ENCODE measurements at places on chromosomes 3 and 15.

GRCh38 chr3:120432150-120432860 is 18.5 kb downstream of the FSTL1 start:
- no peak for DNase-seq

DNA sequence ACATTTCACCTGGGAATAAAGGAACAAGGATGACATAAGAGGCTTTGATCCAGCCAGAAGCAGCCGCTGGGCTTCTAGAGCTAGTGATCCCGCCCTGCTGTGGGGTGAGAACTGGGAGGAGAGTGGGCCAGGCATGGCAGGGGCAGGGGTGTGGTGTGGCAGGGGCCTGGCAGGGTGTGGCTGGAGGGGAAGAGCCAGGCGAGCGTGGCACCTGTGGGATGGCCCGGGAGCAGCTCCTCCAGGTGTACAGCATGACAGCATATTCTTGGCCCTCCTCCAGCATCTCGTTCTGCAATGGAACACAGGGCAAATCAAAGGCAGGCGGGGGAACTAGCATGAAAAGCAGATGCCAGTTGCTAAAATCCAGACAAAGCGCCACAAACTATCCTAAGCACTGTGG is 35.5 kb downstream of the CYFIP1 start:
- no peak for DNase-seq

DNA sequence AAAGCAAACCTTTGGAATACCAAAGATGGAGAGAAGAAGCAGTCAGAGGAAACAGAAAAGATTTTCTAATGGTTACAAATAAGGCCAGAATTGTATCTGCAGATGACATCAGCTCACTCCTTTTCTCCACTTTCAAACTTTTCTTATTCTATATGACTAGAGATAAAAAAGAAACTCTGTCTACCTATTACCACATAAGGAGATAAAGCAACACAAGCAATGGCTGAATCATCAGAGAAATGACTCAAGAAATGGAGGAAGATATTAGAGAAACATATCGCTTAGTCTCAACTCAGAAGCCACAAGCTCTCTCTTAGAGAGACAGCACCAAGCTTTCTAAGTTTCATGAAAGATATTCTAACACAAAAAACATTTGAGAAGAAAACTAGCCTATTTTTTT is 784.0 kb downstream of the ZPLD1 start:
- no peak for DNase-seq

DNA sequence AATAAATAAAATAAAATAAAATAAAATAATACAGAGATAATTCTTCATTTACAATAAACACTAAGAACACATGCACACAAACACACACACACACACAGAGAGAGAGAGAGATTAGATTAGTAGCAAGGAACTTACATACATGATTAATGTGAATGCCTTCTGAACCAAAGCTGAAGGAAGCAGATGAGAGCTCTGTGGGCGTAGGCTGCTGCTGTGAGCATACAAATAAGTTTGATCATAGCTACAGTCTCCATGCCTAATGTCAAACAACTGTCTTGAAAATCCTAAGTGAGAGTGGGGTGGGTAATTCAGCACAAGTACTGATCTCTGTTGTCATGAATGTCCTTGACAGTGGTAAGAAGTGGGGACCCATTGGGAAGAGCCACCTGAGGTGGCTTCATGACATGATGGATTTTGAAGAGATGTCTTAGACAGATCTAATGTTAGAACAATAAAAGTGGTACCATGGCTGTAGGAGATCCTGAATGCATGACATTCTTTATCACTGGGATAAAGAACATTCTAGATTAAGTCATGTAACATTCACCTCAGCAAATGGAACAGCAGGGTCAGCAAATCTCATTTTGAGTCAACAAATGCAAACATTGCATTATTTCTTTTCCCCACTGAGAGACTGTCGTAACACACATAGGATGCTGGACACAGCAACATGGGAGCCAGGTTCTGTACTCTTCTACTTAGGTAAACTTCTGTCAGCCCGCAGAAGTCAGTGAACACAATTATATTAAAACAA is 46.2 kb downstream of the CHL1 start:
- DNase-seq, result no peak

GRCh38 chr3:182633186-182633585 is 160.1 kb upstream of the ATP11B start:
- no peak for DNase-seq

DNA sequence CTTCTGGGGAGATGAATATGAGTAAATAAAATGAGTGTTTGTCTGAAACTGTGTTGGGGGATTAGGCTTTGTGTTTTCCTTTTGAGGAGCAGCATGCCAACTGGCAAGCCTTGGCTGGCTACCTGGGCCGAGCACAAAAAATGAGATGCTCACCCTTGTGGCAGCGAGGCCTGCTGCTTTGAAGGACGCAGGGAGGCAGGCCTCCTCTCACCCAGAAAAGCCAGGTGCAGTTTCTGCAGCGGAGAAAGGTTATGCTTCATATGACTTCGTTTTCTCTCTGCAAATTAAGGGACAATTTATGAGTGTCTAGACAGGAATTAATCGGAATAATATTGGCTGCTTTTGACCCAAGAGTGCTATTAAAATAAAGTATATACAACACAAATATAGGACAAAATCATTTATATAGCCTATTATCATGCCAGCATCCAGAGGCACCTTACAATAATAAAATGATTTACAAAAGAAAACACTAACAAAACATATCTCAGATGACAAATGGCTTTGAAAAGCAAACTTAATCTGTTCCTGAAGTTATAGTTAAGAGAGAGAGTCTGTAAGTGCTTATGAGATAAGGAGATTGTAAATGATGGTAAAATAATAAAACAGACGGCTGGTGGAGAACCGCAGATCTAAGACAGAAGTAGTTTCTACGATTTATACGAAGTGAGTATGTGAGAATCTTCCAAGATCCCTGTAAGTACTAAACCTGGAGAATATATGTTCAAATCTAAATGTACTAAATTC is 682.8 kb upstream of the NR2F2 start:
- no peak for DNase-seq

DNA sequence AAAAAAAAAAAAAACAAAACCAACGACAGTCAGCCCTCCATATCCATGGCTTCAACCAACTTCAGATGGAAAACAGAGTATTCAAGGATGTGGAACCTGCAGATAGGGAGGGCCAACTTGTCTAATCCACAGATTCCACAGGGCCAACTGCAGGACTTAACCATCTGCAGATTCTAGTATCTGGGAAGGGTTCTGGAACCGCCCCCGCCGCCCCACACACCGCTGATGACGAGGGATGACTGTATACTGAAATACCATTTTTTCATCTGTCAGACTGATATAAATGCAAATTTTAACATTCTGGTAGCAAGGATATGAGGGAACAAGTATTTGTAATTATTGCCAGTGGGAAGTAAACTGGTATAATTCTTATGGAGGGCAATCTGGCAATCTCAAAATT is 29.5 kb downstream of the ADPGK start:
- no peak for DNase-seq

DNA sequence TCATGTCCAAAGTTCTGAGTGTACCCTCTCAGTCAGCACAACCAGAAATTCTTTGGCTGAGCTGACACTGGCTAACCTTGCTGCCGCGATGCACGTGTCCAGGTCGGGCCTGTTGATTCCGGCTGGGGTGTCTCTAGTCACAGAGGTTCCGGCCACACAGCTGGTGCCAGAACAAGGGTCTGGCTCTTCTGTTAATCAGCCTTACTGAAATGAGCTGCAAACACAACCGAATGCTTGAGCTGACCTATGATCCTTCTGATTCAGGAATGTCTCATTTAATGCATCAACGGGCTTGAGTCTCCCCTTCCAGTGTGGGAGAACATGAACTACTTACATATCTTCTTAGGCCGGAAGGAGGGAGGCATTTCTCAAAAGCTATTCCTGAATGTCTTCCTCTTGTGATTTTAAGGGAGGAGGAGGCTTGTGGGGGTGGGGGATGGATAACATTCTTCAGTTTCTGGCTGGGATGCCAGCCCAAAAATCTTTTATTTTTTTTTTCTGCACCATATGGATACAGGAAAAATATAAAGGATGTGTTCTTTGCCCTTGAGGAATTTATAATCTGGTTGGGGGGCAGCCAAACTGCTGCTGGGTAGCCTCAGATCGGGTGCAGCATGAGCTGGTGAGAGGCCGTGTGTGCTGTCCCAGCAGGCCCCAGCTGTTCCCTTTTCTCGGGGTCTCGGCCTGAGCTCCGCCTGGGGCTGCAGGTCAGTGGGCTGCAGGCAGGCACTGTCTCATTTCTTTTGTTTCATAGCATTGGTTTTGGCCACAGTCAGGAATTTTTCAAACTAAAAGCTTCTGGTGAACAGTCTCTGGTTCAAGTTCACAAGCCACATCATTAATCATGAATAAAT is 319.1 kb upstream of the TBL1XR1 start:
- no peak for DNase-seq

DNA sequence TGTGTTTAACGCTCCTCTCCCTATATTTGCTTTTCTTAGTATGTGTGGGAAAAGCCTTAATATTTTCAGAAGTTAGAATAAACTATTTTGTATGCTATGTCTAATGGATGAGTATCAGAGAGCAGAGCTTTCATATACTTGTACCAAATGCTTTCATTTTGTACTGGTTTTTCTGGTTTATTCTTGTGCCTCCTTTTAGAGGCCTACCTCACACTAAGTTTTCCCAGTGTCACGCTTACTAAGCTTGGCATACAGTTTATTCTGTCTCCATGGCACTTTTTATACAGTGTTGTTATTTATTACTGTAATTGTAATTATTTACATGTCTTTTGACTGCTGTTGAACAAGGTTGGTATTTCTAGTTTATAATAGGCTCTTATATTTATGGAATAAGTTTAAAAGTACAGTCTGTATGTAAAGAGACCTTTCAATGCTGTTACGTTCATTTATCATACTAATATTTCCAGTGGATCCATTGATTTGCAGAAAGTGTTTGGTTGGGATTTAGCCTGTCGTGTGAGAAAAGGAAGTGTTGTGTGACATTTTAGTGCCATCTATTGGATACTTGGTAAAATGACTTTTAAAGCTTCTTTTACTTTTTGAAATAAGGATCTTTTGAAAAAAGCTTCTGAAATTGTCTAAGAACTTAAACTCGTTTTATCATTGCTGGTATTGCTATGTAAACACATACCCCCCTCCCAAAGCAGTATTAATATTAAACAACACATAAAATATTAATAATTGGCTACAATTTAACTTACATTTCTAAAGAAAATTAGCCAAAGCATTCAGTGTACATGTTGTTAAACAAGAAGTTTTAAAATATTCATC is 5.2 kb upstream of the EBLN2 start:
- peak; percentile 43 for DNase-seq

DNA sequence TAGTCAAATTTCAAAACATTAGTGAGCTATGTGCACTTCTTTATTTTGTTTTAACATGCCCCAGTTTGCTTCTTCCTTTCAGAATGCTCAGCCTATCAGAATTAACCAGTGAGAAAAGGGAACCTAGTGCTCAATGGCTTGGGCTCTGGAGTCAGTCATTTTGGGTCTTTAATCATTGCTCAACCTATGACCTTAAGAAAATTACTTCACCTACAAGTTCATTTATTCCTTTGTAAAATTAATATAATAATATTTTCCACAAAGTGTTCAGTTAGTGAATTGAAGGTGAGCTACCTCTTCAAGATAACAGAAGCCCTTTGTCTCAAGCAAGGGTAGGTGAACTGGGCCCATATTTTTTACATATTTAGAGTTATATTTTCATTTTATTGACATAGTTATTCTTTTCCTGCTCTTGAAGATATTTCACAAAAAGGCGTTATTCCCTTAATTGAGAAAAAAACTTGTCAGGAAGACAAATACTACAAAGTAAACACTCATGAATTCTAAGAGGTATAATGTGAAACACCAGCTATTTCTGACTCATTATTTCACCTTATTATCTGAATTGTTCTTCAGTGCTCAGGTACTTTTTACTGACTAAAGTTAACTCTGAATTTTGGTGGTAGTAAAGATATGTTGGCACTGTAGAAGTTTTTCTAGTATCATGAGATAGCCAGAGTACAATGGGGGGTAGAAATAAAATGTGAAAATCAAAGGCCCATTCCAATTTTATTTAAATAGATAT is 415.5 kb downstream of the NAALADL2 start:
- DNase-seq, result no peak

DNA sequence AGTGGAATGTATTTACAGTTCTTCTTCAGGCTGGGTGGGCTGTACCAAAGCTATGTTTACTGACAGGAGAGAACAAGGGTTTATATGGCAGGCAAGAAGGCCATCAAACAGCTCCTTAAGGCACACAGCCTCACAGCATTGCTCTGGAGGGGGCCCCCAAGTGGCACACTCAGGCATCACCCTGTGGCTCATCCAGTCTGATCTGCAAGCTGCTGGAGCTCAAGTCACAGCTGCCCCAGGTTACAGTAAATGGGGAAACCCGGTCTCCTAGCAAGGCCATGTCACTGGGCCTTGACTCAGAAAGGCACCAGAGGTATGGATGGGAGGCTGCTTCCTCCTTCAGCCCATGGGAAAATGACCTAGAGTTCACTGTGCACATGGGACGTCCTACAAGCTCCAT is 67.5 kb downstream of the TFG start:
- no peak for DNase-seq

Data from CD4-positive, alpha-beta T cell treated with Interleukin-17A for 1 hour (primary cell).